Fibroblast of lung (primary cell): ENCODE measurements at places on chromosomes 7 and 10.

GRCh38 chr7:26279405-26279804 is 12.3 kb upstream of the SNX10 start:
- no peak for DNase-seq

- DNase-seq, result no peak
Observed at GRCh38 chr7:156515911-156516790, 124.4 kb upstream of the RNF32 start.

DNA sequence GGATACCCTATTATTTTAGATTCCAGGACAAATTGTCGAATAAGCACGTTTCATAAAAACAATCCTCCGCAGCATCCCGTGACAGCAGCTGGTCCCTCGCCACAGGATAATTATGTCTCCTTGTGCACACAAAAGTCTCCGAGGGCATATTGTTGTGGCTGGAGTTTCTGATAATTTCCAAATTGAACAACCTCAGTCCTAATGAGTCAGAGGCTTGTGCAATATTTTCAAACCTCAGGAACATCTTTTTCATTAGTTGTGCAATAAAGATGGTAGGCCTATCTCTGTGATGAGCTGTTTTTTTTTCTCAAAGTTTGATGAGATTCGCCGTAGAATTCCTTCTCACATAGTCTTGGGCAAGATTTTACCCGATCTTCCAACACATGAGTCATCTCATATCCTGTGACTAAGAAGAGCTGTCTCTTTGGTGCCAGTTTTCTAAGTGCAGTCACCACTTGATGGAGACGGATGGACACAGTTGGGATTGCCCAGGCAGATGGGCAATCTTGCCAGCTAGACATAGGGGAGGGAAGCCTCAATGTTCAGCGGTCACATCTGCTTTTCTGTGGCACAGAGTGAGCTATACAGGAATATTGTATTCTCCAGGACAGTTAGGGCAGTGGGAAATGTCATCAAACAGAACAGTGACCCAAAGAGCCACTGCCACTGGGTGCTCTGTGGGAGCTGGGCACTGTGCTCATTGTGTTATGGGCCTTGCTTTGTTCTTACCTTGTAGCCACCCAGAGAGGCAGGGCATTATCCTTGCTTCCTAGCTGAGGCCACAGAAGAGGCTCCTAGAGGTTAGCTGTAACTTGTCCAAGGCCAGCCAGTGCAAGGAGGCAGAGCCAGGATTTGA is 7.8 kb downstream of the HTRA1 start:
- DNase-seq, result peak; percentile 91

DNA sequence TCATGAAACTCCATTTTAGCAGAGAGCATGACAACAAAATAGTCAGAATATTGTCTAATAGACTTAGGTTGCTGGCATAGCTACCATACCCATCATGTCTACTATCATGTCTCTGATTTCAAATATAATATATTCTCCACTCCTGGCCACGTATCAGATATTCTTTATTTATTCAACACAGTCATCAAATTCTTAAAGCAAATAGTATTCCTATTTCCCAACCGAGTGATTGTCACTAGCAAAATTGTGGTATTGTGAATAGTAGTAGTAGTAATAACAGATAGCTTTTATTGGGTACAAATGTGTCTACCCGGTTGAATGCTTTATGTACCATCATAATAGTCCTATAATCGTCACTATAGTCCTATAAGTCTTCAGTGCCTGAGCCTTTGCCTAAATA is 918.6 kb downstream of the KCNMA1 start:
- DNase-seq, result no peak

GRCh38 chr10:75956624-75957023 is 525.2 kb downstream of the LRMDA start:
- peak; percentile 44 for DNase-seq

DNA sequence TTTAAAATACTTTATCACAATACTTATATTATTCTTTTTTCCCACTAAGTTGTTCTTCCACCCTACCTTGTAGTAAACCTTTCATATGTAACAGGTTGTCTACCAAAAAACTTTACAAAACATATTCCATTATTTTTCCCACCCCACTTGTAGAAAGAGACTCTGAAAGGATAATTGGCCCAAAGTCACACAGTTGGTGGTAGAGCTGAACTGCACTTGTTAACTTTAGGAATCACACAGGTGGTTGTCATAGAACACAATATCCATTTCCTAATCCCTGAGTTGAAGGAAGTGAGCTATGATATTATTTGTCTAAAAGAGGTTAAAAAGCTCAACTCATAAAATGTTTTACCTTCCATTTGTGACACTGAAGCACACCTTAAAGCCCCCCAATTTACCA is 188.8 kb upstream of the FOXP2 start:
- no peak for DNase-seq

DNA sequence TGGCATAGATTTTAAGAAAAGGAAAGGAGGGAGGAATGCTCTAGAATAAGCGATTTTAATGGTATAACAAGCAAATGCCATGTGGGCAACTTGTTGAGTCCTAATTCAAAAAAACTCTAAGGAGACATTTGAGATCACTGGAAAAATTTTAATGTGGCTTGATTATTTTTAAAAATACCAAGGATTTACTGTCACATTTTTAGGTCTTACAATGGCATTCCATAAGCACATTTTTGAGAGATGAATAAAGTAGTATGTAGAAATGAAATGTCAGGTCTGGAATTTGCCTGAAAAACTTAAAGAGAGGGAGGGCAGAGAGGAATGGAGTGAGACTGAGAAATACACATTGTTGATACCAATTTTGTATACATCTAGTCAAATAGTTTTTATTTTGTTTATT is 20.3 kb downstream of the NCAPG2 start:
- DNase-seq, result peak; percentile 48

- DNase-seq, result peak; percentile 31
Observed at GRCh38 chr10:62830679-62831078, 14.5 kb upstream of the EGR2 start.

GRCh38 chr7:98293746-98294145 is 12.3 kb downstream of the BRI3 start:
- no peak for DNase-seq

DNA sequence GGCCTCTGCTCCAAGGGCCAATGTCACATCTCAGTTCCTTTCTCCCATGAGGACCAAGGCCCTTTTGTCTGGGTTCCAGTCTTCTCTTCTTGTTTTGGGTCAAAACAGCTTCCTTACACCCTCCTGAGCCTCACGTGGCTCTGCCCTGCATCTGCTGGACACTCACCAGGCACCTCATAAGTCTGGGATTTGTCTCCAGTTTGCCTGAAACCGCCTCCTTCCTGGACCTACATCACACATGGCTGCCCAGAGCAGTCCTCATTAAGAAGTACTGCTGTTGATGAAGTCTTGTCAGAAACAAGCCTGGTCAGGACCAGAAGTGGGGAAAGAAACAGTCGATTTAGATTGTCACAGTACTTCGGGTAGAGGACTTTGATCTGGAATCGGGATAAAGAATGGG is 173.4 kb upstream of the BMPER start:
- DNase-seq, result no peak

- DNase-seq, result peak; percentile 31
Observed at GRCh38 chr10:86644152-86644793, 10.1 kb upstream of the OPN4 start.

GRCh38 chr10:44069573-44069972 is 315.3 kb downstream of the CXCL12 start:
- DNase-seq, result no peak

DNA sequence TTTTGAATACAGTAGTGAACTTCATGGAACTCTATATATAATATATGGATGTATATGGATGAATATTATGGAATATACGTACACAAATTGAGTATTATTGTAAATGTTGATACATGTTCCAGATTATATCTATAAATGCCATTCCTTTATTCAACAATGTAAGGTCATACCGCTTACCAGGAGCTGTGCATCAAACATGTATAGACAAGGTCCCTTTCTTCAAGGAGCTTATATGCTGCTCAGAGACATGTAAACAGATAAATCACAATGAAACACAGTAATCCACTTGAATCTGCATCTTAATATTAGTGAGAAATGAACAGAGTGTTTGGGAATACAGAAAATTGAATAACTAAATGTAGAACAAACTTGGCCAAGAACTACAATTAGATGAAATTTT is 898 bp upstream of the SEM1 start:
- DNase-seq, result no peak

- no peak for DNase-seq
Observed at GRCh38 chr7:46198701-46199100, 277.6 kb upstream of the IGFBP3 start.

DNA sequence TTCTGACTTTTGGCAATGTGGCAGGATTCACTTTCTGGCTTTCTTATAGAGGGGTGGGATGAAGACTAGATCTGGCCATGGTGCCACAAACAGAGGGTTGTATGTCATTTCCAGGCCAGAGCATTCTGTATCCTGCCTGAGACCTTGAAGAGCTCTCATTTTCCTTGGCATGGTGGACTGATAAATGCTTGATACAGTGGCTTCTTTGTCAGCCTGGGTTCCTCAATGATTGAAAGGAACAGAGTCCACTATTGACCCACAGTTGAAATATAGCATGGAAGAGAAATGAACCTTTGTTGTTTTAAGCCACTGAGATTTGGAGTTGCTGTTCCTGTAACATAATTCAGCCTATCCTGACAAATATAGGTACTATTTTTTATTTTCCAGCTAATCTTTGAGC is 462.7 kb downstream of the SUGCT start:
- DNase-seq, result no peak

GRCh38 chr7:1542841-1543747 is 12.6 kb downstream of the MAFK start:
- DNase-seq, result no peak

GRCh38 chr10:127880557-127880956 is 12.2 kb downstream of the CLRN3 start:
- DNase-seq, result no peak

GRCh38 chr10:20289070-20289828 is 473.0 kb downstream of the PLXDC2 start:
- no peak for DNase-seq

DNA sequence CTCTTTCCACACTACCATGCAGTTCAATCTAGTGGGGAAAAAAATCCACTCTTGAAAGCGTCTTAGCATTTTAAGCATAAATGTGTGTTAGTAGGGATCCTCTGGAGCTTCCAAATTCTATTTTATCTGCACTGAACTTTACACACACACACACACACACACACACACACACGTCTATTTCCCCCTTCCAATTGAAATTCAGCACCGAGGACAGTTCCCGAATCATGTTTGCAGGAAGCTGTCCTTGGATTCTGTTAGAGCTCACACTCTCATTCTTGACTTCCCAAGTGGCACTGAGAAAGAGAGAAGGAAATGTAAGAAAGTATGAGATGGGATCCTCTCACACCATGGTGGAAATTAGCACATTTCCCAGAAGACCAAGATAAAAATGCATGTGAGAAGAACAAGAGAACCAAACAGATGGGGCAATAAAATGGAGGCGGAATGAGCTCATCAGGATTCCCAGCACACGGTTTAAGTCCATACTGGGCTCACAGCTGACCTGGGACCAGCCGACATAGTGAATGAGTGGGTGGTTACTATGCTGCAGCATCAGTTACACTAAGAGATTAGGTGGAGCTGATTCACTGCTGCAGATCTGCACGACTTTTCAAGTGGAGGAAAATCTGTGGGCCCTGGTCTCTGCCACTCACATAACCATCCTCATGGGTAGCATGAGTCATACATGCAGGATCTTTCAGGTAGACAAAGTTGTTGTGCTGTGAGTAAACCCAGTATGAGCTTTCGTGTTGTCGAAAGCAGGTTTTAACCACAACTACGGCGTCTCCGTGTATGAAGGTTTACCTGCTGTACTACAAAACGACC is 3.3 kb upstream of the NPTX2 start:
- DNase-seq, result peak; percentile 15

- peak; percentile 25 for DNase-seq
Observed at GRCh38 chr10:60282771-60283353, 106.8 kb downstream of the ANK3 start.

DNA sequence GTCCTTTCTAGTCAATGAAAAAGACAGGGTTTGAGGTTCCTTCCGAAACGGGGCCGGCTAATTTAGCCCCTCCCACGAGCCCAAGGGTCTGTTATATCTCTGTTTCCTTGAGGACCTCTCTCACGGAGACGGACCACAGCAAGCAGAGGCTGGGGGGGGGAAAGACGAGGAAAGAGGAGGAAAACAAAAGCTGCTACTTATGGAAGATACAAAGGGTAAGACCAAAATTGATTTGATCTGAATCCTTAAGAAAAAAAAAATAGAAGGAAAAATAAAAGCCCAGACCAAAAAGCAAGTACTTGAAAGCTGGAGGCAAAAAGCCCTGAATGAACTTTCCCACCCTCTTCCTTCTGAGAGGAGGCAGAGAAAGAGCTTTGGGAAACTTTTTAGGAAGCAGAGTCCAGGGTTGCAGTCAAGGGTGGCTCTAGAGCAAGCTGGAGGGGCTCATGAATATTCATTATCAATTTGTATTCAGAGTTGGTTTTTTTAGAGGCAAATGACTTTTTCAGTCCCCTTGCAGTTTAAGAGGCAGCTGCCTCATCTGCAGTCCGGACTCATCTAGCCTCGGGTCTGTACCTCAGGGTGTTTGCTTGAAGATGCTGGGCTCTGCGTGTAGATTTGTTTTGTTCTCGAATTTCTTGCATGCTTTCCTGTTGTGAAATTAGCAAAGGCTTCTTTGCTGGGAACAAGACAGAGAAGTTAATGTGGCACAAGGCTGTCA is at the start of gene ENTPD1:
TSS of gene ENTPD1 (plus strand) at position 123 of the 721 bp plus-strand sequence. CDS start at position 200, 77 bp downstream.
- DNase-seq, result no peak

- DNase-seq, result peak; percentile 70
Observed at GRCh38 chr7:20164425-20165145, 52.6 kb downstream of the MACC1 start.

- peak; percentile 94 for DNase-seq
Observed at GRCh38 chr10:110501142-110501937, 3.6 kb downstream of the DUSP5 start.

GRCh38 chr10:12042409-12042796 is 206 bp downstream of the UPF2 start:
- peak; percentile 30 for DNase-seq

- DNase-seq, result no peak
Observed at GRCh38 chr10:84563355-84563754, 235.0 kb downstream of the CCSER2 start.

DNA sequence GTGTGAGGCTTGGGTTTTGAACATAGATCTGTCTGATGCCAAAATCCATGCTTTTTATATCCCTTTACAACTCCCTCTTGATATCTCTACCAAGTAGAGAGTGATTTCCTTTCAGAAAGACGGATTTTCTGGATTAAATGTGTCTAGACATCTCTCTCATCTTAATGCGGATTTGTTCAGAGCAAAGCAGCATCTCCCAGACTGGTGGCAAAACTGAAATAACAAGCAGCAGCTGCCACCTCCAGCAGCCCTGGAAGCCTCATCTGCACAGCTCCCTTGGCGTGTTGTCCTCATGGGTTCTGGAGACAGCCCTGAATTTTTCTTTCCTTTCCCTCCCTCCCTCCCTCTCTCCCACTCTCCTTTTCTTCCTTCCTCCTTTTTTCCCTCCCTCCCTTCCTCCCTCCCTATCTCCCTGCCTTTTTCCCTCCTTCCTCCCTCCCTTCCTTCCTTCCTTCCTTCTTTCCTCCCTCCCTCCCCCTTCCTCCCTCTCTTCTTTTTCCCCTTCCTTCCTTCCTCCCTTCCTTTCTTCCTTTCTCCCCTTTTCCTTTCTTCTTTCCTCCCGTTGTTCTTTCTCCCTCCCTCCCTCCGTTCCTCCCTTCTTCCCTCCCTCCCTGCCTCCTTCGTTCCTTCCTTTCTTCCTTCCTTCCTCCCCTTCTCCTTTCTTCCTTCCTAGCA is 639.9 kb downstream of the TYW1 start:
- DNase-seq, result no peak
